Sigmoid colon (tissue), 7 donors: ENCODE measurements at places on chromosomes 12 and 14. TPM values are rescaled to one million over a fixed set of nuclear protein-coding genes. Genes with fewer than 3 reads are reported as not detected.
A peak's percentile ranks its signal among the peaks of the same experiment; 100 is the strongest.

DNA sequence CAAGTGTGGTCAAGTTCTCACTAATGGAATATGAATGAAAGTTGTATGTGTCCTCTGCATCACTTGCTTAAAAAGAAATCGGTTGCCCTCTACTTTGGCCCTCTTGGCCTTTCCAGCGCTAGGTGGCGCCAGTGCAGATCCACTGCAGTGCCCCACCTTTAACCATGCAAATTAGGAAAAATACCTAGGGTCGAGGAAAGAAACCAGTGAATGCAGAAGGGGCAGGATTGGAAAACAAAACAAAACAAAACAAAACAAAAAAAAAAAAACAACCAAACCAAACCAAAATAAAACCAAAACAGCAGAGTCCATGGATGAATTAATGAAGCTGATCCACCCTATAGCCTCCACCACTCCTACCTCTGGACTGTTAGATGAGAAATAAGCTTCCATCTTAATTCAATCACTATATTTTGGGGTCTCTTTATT, 12.9 kb upstream of the NEMF start:
- H3K4me1 ChIP-seq, result peaks cover 36% of the 10 kb centered on the region
- no peaks in the 10 kb centered on the region for H3K36me3 ChIP-seq
- H3K27me3 ChIP-seq, result no peaks in the 10 kb centered on the region
- no peak overlapping the region for H3K4me3 ChIP-seq
- DNase-seq, result peak; percentile 85
- H3K27ac ChIP-seq, result peak overlapping the region; percentile 96

GRCh38 chr12:27498761-27499160, 25.2 kb upstream of the PPFIBP1 start:
- no peak overlapping the region for H3K27ac ChIP-seq
- H3K4me1 ChIP-seq, result no peaks in the 10 kb centered on the region
- no peak for DNase-seq
- no peaks in the 10 kb centered on the region for H3K27me3 ChIP-seq
- H3K4me3 ChIP-seq, result no peak overlapping the region

- H3K27ac ChIP-seq, result no peak overlapping the region
- H3K36me3 ChIP-seq, result no peaks in the 10 kb centered on the region
- no peak overlapping the region for H3K4me3 ChIP-seq
- H3K4me1 ChIP-seq, result no peaks in the 10 kb centered on the region
- H3K27me3 ChIP-seq, result no peaks in the 10 kb centered on the region
- no peak for DNase-seq
Observed at GRCh38 chr14:77230914-77231313, 40.1 kb downstream of the NGB start.

DNA sequence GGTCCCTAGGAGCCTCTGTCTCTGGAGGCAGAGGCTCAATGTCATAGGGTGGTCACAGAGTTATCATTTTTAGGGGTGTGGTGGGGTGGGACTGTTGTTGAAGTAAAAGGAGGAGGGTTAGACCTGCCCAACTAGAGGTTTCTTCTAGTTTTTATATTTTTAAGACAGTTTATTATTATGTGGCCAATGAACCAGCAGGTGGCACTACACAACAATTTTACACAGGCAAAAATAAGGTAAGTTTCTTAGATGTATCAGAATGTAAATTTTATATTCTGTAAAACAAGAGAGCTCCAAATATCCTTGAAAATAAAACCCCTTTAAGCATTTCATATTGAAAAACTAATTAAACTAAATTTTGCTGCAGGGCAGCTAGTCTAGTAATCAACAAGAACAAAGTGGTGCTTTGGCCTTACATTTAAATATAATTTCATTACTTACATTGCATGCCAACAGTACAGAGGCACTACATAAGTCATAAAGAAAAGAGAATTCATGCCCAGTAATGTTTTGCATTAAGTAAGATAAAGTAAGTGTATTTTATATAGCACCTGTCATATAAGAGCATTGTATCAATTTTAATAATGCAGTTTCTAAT, 22.2 kb upstream of the OVCH1 start:
- H3K4me3 ChIP-seq, result no peak overlapping the region
- H3K27me3 ChIP-seq, result no peaks in the 10 kb centered on the region
- DNase-seq, result no peak
- peaks cover 11% of the 10 kb centered on the region for H3K36me3 ChIP-seq

- no peak for DNase-seq
- no peaks in the 10 kb centered on the region for H3K4me1 ChIP-seq
- no peaks in the 10 kb centered on the region for H3K36me3 ChIP-seq
- H3K4me3 ChIP-seq, result no peak overlapping the region
Observed at GRCh38 chr14:93150227-93151208, 34.2 kb downstream of the MOAP1 start.

- no peaks in the 10 kb centered on the region for H3K27me3 ChIP-seq
- H3K36me3 ChIP-seq, result no peaks in the 10 kb centered on the region
- DNase-seq, result no peak
Observed at GRCh38 chr12:87305481-87305880, 723.7 kb downstream of the C12orf50 start.

GRCh38 chr14:100348253-100348729, 25.2 kb downstream of the SLC25A47 start:
- no peak overlapping the region for H3K27ac ChIP-seq
- H3K4me3 ChIP-seq, result no peak overlapping the region

- H3K4me3 ChIP-seq, result no peak overlapping the region
- no peaks in the 10 kb centered on the region for H3K36me3 ChIP-seq
- H3K27me3 ChIP-seq, result no peaks in the 10 kb centered on the region
- no peak for DNase-seq
- H3K27ac ChIP-seq, result no peak overlapping the region
- H3K4me1 ChIP-seq, result peaks cover 19% of the 10 kb centered on the region
Observed at GRCh38 chr12:83172866-83173649, 486.4 kb downstream of the TMTC2 start.

DNA sequence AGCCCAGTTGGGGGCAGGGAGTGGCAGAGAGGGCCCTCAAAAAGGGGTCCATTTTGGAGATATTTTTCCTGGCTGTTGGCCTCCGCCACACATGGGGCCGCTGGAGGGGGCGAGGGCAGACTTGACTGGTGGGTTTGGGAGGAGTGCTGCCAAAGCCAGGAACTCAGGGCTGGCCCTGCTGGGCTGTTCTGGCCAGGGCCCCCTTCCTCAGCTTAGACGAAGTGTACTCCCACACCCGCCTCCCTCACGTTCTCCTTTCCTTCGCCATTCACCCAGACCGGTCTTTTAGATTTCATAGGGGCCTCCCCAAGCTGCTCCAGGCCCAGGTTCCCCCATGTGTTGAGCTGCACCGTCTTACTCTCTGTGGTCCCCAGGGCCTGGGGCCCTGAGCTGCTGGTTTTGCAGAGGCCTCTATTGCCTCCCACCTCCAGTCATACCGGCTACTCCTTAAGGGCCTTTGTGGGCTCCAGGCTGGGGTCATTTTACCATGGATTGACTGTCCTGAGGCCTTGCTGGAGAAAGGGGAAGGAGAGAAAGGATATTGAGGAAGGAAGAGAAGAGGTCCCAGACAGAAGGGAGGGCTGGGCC, 1.3 kb downstream of the KRT7 start:
- H3K27me3 ChIP-seq, result peaks cover 33% of the 10 kb centered on the region
- H3K36me3 ChIP-seq, result no peaks in the 10 kb centered on the region

- H3K27me3 ChIP-seq, result no peaks in the 10 kb centered on the region
- H3K4me3 ChIP-seq, result no peak overlapping the region
- H3K27ac ChIP-seq, result no peak overlapping the region
- no peaks in the 10 kb centered on the region for H3K4me1 ChIP-seq
- no peak for DNase-seq
- H3K36me3 ChIP-seq, result no peaks in the 10 kb centered on the region
Observed at GRCh38 chr14:78445275-78445674, 275.1 kb downstream of the NRXN3 start.

GRCh38 chr12:3186546-3187215, 109.5 kb downstream of the TSPAN9 start:
- H3K36me3 ChIP-seq, result no peaks in the 10 kb centered on the region
- H3K27ac ChIP-seq, result no peak overlapping the region
- DNase-seq, result no peak
- H3K4me3 ChIP-seq, result no peak overlapping the region
- no peaks in the 10 kb centered on the region for H3K27me3 ChIP-seq

DNA sequence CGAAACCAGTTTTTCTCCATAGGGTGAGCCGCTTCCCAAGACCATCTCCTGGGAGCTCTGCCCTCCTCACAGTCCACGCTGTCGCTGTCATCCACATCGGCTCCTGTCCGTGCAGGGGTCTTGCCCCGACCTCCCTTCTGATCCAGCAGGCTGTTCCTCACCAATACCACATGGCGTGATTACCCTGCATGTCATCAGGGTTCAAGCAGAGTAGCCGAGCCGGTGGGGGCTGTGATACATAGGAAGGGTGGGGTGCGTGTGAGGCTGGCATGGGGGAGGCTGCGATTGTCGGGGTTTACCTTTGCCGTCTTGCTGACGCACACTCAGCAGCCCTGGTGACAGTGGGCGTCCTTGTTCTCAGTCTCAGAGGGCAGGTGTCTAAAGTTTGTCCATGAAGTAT, 17.0 kb downstream of the TEDC1 start:
- H3K4me3 ChIP-seq, result no peak overlapping the region
- DNase-seq, result peak; percentile 48
- H3K27ac ChIP-seq, result no peak overlapping the region
- no peaks in the 10 kb centered on the region for H3K4me1 ChIP-seq
- peaks cover 10% of the 10 kb centered on the region for H3K27me3 ChIP-seq
- no peaks in the 10 kb centered on the region for H3K36me3 ChIP-seq

DNA sequence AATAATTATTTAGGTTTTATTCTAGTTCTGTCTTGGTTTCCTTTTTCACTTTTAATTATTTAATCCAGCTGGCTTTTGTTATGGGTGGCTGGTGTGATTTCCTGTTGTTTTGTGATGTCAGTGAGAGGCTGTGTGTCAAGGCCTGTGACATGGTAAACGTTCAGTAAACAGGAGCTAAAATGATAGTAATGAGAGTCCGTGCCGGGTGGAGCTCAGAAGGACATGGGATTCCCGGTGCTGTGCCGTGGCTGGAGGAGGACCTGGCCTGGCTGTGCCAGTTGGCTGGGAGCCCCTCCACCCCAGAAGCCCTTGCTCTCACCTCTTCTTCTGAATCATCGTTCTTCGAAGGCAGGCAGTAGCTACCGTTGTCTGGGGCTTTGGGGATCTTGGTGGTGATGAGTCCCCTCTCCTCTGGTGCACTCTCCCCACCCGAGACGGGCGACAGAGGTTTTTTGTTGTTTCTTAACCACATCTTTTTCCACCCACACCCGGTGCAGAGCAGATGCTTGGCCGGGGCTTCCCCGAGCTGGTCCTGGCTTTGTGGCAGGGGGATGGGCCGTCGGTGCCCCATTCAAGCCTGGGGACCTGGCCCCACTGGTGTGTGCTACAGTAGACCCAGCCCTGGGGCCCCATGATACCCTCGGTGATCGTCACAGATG, 29.1 kb downstream of the SH2B3 start:
- no peaks in the 10 kb centered on the region for H3K4me1 ChIP-seq
- H3K36me3 ChIP-seq, result no peaks in the 10 kb centered on the region
- peak; percentile 89 for DNase-seq
- peak overlapping the region; percentile 61 for H3K27ac ChIP-seq

Gene TNFAIP2
- 33.5 TPM for total RNA-seq

Gene PTPN11
- total RNA-seq, result 81.6 TPM

Gene AQP2
- total RNA-seq, result not detected

Gene PRICKLE1
- total RNA-seq, result 4.6 TPM

Gene SRRM4
- total RNA-seq, result 0.14 TPM

Gene BIN2
- total RNA-seq, result 2.3 TPM

Gene GSG1
- total RNA-seq, result not detected

Gene AHNAK2
- 81.9 TPM for total RNA-seq

Gene IAPP
- not detected for total RNA-seq

Gene P2RX2
- 0.16 TPM for total RNA-seq

Gene CLEC1B
- not detected for total RNA-seq
